Fibroblast of skin of abdomen (primary cell): ENCODE measurements at places on chromosomes 12 and 14.

DNA sequence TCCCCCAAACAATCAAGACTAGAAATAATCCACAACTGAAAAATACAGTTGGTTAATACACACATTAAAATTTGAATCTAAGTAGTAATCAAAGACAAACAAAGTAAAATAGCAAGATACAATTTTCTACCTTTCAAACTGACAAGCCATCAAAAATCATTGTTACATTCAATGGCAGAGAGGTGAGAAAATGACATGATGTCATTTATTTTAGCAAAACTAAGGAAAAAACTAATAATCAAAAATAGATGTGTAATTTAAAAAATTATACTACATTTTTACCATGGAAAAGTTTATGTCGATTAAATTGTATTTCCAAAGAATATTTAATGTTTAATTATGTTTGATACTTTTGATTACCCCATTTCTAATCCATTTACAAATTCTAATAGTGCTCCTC, 59.7 kb downstream of the NOVA1 start:
- no peak for DNase-seq

DNA sequence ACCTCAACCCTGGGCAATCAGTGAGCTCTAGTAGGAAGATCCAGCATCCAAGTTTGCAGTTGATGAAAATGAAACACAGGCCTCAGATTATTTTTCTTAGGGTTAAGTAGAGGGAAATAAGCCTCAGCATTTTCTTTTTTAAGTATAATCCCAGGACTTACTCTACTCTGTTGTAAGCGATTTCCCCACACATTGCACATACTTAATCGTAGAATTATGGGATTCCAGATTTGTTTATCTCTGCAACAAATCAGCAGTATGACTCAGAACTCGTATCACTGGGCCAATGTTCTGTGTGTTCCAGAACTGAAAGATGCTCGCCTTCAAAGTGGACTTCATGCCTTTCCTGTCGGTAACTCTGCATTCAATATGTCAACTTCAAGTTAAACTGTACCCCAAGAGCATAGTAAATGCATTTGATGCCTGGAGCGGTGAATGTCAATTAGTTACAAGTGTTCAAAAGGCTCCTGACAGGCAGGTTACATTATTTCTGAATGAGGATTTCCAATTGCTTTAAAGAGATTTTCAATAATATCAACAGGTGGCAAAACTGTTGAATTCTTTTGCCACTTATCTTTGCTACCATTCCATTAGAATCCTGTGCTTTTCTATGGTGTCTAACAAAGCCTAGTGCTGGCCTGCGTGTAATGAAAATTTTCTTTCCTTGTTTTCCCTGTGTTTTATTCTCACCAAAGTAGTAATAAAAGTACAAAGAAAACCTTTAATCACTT, 323.8 kb upstream of the SYT1 start:
- DNase-seq, result no peak

DNA sequence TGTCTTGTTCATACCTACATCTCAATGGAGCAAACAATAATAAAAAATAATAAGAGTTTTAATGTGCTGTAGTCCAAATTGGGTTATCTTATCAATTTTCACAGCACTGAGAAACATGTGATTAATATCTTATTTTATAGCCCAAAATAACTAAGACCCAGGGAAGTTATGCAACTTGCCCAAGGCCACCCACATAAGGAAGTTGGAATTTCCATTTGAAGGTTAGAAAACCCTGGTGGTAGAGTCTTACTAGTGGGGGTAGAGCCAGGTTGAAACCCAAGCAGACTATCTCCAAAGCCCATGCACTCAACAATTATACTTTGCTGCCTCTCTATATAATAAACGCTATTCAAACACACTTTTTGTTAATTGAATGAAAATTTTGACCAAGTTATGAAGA, 270.0 kb upstream of the CAND1 start:
- DNase-seq, result no peak

DNA sequence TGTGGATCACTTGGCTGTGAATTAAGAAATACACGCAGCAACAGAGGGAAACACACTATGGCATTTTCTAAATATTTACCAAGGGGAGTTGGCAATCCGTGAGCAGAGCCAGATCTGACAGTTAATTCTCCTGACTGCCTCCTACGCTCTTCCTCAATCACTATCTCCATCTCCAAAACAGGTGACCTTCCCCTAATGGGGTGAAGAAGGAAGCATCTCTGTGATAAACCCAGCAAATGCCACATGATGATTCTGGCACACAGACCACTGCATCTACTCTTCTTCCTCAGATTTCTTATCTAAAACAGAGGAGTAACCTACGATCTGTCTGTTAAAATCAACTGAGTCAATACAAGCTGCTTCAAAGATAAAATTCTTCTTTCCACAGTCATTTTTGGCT, 4.4 kb downstream of the SPTB start:
- no peak for DNase-seq

- DNase-seq, result peak; percentile 25
These were observed 307.3 kb downstream of the CEP128 start for GRCh38 chr14:80634106-80634758.

DNA sequence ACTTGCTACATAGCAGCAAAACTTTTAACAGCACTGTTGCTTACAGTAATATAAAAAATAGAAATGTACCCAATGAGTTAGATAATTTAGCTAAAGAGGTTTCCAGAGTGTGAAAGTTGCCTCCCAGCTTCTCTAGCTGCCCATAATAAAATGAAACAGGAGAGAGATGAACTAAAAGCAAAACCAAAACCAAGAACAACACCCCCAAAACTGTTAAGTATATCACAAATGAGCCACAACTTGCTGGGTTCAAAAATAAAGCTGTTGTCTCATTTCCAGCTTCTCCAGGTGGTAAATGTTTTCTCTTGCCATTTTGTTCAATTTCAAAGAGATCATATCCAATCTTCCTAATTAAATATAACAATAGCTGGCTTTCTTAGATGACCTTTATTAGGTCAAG, 614.0 kb downstream of the ETNK1 start:
- DNase-seq, result no peak
